ENCODE measurements at places on chromosomes 7 and 10.
A peak's percentile ranks its signal among the peaks of the same experiment; 100 is the strongest.

GRCh38 chr7:35630024-35630972 lies 64.6 kb downstream of the HERPUD2 start:
- peak; percentile 66 for ATAC-seq

- no peak for ATAC-seq
Observed at GRCh38 chr10:33616956-33617355, 282.5 kb upstream of the NRP1 start.

- no peak for ATAC-seq
Observed at GRCh38 chr7:150974468-150975391, 3.4 kb downstream of the KCNH2 start.

DNA sequence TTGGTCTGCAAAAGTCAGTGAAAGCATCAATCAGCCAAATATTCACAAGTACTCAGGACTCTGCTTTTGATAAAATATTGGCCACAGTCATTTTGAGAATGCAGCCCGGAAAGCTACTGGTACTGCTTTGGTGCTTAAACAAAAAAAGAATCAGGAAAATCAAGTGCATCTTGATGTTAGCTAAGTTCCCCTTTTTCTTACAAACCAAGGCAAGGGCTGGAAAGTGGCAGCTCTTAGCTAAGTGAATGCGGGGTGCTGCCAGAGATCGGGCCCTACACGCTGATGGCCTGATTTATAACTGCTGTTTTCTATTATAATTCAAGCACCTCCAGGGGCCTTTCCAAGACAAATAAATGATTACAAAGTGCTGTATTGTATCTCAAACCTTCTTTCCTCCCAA lies 136.8 kb upstream of the MGMT start:
- ATAC-seq: no peak

DNA sequence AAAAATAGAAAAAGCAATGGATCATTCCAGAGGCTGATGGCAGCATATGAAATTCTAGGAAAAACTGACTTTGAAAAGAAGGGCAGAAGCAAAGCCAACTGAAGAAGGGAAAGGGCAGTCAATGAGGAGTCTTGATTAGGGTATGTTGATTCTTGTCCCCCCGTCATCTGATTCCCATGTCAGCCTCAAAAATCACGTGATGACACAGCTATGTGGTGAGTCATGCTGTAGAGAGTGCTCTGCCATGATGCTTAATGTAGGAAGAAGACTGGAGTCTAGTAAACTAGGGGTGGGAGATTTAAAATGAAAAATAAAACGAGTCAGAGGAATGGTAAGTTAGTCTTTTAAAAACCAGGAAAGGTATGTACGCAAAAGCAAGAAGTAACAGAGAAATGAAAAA lies 3.9 kb upstream of the POU6F2 start:
- ATAC-seq: no peak

- no peak for ATAC-seq
Observed at GRCh38 chr7:117112640-117113039, 159.3 kb downstream of the ST7 start.

DNA sequence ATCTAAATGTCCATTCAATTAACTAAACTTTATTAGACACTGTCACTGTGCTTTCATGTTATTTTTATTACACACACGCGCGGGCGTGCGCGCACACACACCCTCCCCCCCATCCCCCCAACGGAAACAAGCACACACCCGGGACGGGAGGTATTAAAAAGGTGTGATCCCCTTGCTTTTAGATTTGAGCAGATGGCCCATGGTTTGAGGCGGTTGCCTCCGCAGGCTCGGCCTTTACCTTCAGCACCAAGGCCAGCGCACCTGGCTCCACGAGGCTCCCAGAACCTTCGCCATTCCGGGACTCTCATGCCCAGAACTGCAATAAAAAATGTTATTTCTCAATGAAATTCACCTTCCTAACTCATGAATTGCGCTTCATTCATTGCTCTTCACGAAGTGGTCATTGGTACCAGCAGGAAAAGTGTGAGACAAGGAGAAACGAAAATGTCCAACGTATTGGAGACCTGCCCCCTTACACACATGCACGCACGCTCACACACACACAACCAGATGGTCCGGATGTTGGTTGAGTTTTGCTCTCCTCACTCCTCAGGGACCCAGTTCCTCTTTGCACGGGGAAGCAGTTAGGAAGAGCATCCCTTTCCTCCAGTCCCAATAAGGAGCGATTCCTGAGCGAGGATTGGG lies 20.8 kb upstream of the PTF1A start:
- ATAC-seq: 0 out of 3 replicates have a peak, but pooled peaks have one; percentile 40

- no peak for ATAC-seq
Observed at GRCh38 chr7:125814100-125814499, 884.5 kb upstream of the POT1 start.

- no peak for ATAC-seq
Observed at GRCh38 chr10:129332476-129332875, 134.6 kb upstream of the MGMT start.

- ATAC-seq: no peak
Observed at GRCh38 chr10:50347394-50347802, 96.1 kb upstream of the ASAH2 start.

DNA sequence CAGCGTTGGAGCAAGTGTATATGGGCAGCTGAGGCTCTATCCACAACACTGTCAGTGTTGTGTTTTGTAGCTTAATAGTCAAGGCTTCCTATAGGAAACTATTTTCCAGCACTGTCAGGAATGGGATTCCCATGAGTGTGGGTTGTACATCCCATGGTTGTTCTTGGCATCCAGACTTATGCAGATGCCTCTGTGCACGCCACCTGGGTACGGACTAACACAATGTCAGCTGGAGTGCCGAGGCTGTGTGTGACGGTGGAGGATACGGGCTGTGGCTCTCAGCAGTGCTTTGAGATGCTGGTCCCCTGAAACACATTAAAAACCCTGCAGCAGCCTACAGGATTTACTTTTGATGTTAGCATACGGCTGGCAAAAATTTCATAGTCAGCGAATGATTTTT lies 350.0 kb downstream of the ACTR3B start:
- no peak for ATAC-seq

- no peak for ATAC-seq
Observed at GRCh38 chr10:42936580-42936979, 140.3 kb upstream of the RET start.

DNA sequence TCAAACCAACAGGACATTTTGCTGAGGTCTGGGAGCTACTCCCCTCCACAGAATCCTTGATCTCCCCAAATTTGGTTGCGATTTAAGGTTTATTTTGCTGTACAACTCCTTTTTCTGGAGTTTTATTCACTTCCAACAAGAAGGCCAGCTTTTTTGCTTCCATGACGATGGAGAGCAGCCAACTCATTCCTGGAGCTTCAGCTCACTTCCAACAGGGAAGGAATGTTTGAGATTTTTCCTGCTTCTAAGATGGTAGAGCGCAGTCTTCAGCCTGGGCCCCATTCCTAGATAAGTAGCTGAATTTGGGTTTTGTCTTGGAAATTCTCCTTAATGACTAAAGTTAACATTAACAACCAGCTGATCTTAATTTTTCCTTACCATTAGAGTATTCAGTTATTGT lies 30.9 kb upstream of the CREB3L2 start:
- no peak for ATAC-seq

- no peak for ATAC-seq
Observed at GRCh38 chr7:117995850-117996650, 122.8 kb upstream of the CTTNBP2 start.

DNA sequence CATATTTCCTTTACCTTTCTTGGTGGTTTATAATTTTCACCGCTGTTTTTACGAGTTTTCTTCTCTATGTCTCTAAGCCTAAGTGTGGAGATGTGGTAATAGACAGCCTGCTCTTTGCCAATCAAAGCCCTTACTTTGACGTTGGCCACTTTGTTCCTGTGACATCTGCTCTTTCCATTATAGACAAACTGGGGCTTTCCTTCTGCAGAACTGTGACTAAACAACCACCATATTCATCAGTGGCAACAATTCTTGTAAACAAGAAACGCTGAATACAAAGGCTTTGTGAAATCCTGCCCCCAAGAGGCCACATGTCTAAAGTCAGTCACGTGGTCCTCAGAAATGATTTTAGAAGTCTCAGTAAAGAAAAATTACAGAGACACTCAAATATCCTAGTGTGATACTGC lies 59.6 kb upstream of the CAPZA2 start:
- peak; percentile 62 for ATAC-seq

DNA sequence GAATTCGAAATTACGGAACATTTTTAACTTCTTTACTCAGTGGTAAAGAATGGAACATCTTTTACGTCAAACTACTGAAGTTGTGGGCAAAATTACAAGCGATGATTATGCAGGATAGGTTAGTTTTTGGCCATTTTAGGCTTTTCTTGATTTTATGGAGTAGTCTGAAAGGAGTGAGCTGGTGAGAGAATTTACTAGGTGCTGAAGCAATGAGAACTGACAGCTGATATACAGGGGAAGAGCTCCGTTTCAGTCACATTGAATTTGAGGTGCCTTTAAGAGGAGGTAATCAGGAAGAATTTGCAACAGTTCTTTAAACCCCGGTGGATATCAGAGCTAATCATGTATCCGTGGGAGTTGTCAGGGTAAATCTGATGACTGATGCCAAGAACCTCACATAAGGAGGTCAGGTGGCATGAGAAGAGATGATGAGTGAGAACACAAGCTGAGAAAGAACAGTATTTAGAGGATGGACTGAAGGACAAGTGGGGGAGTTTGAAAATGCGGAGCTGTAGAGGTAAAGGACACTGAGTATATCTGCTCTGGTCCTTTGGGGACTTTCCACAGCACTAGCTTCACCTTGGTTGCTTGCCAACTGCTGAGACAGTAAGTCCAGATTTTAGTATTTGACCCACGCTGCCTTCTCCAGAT lies 104.3 kb downstream of the AHR start:
- ATAC-seq: no peak

GRCh38 chr7:80488406-80488805 lies 23.5 kb downstream of the GNAT3 start:
- ATAC-seq: no peak

DNA sequence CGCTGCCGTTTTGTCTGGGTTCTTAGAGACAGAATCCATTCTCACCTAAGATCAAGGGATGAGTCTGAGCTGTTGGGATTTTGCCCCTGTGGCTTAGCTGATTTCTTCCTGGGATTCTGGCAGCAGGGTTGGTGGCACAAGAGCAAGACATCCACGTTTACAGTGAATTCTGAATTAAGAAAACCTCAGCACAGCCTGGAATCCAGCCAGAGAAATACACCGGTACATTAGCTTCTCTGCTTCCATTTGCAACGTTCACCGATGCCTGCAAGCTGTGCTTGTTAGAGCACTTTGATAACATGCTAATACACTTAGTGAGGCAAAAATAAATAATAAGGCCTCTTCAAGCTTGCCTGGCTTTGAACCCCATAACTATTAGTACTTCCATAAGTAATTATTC lies 569.8 kb downstream of the CALN1 start:
- no peak for ATAC-seq

- ATAC-seq: no peak
Observed at GRCh38 chr7:15628876-15629275, 57.6 kb downstream of the MEOX2 start.

DNA sequence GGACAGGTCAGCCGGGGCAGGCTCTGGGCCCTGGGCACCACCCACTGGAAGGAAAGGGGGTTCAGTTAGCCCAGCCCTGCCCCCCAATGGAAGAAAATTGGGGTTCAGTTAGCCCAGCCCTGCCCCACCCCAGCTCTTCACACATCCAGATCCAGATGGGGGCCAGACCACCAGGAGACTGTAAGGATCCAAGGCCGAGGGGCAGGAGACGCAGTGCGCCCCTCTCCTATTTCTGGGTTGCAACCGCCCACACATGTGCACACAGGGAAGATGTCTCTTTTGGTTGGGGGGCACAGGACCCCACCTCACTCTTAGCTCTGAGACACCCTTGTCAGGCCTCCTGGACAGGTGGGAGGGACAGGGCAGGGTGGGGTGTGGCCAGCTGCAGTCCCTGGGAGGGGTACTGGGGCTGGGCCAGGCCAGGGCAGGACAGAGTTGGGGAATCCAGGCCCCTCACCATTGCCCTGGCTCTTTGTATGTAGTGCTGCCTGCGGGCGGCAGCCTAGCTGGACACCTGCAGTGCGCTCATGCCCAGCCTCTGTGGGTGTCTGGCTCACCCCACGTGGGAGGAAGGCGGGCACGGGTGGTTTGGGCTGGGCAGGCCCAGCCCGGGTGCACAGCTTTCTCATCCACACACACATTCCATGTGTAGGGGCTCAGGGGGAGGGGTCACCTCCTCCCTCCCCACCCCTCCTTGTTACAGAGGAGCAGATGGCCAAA lies 141.2 kb downstream of the LHPP start:
- ATAC-seq: no peak

- ATAC-seq: peak; percentile 45
Observed at GRCh38 chr7:47557694-47558670, 23.9 kb downstream of the TNS3 start.

DNA sequence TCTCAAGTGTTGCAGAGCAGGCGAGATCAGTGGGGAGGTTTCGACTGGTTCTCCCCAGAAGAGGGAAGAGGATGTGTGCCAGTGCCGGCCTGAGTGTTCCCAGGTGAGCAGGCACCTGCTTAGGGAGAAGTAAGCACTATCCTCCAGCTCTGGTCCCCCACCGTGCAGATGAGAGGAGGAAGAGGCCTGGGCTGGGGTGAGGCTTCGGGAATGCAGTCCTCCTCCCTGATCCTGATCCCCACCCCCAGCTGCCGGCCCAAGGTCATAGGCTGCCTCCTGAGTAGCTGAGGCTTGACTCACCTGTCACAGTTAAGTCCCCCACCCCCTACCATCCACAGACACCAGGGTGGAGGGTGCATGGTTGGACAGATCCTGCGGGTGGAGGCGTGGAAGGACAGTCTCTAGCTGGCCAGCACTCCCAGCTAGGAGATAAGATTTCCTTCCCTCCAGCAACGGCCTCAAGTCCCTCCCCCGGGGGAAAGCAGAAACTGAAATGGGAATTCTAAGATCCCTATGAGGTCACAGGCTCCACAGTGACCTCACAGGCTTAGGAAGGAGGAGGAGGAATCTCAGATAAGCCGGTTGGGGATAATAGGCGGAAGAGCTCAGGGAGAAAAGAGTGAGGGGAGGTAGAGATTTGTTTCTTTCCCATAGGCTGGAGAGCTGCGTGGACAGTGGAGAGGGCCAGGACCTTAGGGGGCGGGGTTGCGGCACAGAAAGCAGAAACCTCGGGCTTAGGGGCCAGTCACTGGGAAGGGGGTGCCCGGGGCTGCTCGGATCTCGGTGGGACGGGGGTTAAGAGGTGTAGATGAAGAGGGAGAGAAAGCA lies 1.0 kb downstream of the LRCH4 start:
- ATAC-seq: no peak

DNA sequence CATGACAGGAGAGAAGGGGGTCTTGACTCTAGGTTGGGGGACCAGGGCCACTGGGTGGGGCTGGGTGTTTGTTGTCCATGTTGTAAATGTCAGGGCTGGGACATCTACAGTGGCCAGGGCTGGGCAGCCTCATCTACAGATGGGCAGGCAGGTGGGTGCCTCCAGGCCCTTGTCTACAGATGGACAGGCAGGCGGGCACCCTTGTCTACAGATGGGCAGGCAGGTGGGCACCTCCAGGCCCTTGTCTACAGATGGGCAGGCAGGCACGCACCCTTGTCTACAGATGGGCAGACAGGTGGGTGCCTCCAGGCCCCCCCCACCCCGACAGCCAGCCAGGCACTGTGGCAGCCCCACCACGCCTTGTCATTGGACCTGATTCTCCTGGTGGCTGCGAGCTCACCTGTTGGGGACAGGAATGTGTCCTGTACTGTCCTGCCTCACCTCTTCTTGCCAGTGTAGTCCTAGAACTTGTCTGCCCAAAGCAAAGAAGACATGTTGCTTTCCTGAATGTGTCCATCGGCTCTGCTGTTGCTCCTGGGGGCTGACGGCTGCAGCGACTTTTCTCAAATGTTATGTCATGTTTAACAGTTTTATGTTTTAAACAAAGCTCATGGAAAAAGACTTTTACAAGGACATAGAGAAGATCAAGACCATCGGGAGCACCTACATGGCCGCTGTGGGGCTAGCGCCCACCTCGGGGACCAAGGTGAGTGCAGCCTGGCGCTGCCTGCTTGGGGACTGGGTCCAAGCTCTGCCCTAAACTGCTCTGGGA lies 129.9 kb downstream of the ADCY1 start:
- no peak for ATAC-seq
